ENCODE measurements at places on chromosomes 1 and 21. TPM values are rescaled to one million over a fixed set of nuclear protein-coding genes. Genes with fewer than 3 reads are reported as not detected.

ZNF593OS gene
- 2.3 TPM for polyA plus RNA-seq

SLC44A5 gene
- 0.54 TPM for polyA plus RNA-seq

KCNQ4 gene
- 44.5 TPM for polyA plus RNA-seq

NFIA gene
- 32.9 TPM for polyA plus RNA-seq

LCE1C gene
- not detected for polyA plus RNA-seq

OR2G6 gene
- polyA plus RNA-seq, result not detected

Data from hindlimb muscle (tissue), 1 donor.